Parietal lobe (tissue), 2 donors: ENCODE measurements at places on chromosomes 5 and 9. TPM values are rescaled to one million over a fixed set of nuclear protein-coding genes. Genes with fewer than 3 reads are reported as not detected.

GGTA1 gene
- total RNA-seq: 1.9 TPM

EQTN gene
- total RNA-seq: 8.1 TPM

ZNF483 gene
- total RNA-seq: 45.7 TPM

PCDHA1 gene
- total RNA-seq: 9.1 TPM

OCLN gene
- total RNA-seq: 5.0 TPM

PCDHB14 gene
- 28.2 TPM for total RNA-seq

NR2F1 gene
- 82.6 TPM for total RNA-seq

CDK5RAP2 gene
- total RNA-seq: 67.6 TPM
